ENCODE measurements at places on chromosomes 6 and 20. TPM values are rescaled to one million over a fixed set of nuclear protein-coding genes. Genes with fewer than 3 reads are reported as not detected.
A peak's percentile ranks its signal among the peaks of the same experiment; 100 is the strongest.

Gene IL17A
- not detected for polyA plus RNA-seq

Gene MYMX
- polyA plus RNA-seq, result not detected

DNA sequence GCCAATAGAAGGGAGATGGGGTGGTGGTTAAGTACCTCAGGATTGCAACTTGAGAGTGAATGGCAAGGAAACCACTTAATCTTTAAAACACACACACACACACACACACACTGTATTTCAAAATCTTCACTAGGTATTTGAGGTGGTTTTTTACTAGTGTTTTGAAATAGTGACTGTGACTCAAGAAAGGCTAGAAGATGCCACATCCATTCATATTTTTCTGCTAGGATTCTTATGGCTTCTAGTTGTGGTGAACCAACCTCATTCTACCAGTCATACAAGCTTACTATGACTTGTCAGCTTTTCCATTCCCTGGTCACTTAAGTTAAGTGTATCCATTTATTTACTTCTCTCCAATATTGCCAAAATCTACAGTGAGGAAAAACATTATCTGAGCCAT is 519.4 kb upstream of the JAG1 start:
- DNase-seq, result peak; percentile 70
- H3K4me3 ChIP-seq, result no peak overlapping the region
- no peaks in the 10 kb centered on the region for H3K36me3 ChIP-seq
- H3K4me1 ChIP-seq, result peaks cover 13% of the 10 kb centered on the region

DNA sequence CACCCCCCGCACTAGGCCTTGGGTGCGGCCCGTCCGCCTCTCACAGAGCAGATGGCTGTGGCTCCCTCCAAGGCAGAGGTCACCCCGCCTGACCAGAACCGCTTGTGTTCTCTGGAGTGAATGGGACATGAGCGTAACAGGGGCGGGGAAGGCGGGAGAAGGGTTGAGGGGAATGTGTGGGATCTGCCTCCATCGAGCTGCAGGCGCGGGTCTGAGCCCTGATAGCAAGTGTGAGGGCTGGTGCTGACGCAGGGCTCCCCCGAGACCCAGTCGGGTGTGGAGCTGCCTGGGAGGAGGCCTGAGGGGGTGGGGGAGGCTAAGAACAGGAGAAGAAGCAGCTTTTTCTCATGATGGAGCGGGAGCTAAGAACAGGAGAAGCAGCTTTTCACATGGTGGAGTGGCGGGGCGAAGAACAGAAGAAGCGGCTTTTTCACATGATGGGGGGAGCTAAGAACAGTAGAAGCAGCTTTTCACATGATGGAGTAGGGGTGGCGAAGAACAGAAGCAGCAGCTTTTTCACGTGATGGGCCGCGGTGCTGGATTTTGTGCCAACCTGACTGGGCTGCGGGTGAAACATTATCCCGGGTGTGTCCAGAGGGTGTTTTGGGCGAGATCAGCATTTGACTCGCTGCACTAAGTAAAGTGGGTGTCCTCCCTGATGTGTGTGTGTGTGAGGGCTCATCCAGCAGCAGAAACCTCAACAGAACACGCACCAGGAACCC is 169.3 kb downstream of the TTLL2 start:
- H3K27me3 ChIP-seq, result no peaks in the 10 kb centered on the region
- H3K36me3 ChIP-seq, result no peaks in the 10 kb centered on the region
- H3K4me1 ChIP-seq, result no peaks in the 10 kb centered on the region
- no peak overlapping the region for H3K27ac ChIP-seq

All from GM23248 (cell line).